Erythroblast (primary cell): ENCODE measurements at places on chromosomes 4 and X.

DNA sequence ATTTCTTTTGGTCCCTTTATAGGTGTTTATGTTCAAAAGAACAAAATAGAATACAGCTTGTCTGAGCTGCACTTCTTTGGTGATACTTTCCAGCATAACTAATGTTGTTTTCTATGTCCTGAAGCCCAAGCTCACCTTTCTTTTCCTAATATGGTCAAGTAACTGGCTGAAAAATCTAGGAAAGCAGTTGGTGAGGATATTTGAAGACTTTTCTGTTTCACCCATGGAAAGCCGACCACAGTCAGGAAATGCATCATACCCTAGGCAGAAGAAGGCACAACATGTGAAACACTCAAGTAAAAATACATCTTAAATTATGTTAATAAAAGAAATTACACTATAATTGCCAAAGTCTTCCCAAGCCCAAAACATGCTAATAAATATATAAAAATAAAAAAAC, 337.0 kb downstream of the PDGFC start:
- no peak for DNase-seq

GRCh38 chr4:106095408-106095807, 200.1 kb downstream of the NPNT start:
- no peak for DNase-seq

- DNase-seq, result no peak
Measured at GRCh38 chr4:144223149-144223548, 82.6 kb upstream of the GYPA start.

GRCh38 chrX:38095971-38096529, 89.7 kb downstream of the SYTL5 start:
- no peak for DNase-seq

DNA sequence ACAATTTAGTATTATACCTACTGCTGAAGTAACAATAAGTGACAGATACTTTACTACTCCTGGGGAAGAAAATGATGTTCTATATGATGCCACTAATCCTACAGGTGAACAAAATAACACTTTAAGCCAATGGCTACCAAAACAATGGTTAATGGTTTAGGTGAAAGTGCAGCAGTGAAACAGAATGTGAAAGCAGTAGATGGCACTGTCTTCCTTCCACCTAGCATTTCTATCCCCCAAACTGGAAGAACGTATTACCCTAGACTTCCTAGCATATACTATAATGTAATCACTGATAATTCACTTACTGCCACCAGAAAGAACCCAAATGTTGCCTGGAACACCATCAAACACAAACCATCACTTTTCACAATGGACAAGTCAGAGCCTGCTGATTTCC, 18.9 kb upstream of the CABS1 start:
- DNase-seq, result no peak

DNA sequence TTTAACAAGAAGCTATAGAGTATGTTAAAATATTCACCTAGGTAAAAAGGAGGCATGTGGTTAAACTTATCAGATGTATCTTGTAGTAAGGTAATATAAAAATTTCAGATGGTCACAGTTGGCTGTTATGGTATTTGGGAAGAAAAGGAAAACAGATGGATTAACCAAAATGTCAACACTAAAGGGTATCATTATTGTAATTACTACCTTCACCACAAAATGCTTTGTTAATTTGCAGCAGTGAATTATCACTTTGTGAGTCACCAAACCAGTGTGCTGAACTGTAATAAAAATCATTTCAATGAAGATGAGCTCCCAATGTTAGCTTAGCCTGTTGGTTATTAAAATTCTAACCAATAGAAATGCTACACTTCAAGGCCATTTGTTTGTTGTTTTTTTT, 233.9 kb downstream of the RPA4 start:
- no peak for DNase-seq

DNA sequence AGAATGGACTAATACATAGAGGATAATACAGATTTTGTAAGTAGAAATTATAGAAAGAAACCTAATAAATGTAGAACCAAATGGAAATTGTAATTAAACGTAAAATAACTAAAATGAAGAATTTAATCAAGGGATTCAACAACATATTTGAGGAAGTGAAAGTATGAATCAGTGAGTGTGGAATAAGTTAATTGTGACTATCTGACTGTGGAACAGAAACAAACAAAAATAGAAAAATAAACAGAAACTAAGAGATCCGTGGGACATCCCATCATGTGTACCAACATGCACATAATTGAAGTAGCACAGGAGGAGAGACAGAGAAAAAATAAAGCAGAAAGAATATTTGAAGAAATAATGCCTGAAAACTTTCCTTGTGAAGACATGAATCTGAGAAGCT, 208.6 kb upstream of the TACR3 start:
- no peak for DNase-seq

GRCh38 chr4:2298532-2298991, 36.7 kb upstream of the MXD4 start:
- no peak for DNase-seq

GRCh38 chr4:140296335-140297220, 76.9 kb upstream of the SCOC start:
- no peak for DNase-seq

DNA sequence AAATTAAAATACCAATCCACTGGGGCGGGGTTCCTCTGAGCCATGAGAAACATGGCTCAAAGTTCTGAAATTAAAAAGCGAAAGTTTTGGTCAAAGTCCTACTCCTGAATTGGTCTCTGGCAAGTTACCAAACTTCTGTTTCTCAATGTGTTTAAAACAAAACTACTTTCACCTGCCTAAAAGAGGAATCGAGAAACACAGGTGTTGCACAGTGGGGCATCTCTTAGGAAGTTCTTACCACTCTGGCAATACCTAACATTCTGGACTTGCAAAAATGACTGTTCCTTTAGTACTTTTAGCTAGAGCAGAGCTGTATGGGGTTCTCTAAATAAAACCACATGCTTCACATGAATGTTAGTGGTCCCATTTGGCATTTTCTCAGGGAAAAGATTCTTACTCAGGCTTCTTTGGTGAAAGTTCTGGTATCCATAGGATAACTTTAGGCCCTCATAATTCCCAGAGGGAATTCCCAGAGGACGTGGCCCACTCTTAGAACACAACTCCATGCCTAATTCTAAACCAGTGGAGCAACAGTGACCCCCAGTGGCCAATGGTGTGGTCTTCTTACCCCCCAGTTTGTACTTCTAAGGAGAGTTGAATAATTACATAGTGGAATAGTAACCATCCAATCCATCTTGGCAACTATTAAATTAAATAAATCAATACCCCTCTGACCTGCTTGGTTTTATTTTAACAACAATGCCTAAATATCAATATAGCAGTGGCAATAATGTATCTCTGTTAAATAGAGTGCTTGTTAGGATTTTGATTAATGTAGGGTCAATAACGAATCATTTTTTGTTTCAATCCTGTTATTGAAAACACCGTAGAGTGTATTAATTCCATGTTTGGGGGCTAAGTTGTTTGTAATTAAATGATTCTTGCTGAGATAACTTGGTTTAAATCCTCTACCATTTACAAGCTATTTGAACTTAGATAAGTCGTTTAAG, 21.9 kb downstream of the BMP3 start:
- DNase-seq, result peak; percentile 65

GRCh38 chrX:150766351-150767044, 73.3 kb downstream of the MTMR1 start:
- no peak for DNase-seq

- no peak for DNase-seq
Measured at GRCh38 chr4:106690487-106690886, 321.9 kb upstream of the GIMD1 start.

DNA sequence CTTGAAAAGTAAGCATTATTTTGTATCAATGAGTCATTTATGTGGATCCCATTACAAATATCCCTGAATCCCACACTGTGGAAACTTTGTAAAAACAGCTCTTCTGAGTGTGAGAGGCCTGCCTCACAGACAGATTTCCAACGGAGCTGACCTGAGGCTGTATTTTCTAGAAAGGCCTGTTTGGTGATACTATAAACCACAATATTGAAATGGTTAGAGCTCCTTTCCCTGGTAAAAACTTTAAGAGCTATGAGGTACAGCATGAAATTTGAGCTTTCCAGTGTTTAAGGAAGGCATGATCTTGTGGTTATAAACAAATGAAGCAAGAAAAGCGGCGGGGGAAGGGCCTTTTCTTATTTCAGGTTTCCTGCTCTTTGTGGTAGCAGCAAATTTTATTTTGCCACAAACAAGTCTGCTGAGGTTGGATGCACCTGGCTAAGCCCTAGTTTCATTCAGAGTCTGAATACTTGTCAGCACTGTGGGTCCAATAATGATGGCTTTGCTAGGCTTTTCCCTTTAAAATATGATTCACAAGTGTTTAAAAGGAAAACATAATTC, 86.8 kb upstream of the ETNPPL start:
- DNase-seq, result no peak

- DNase-seq, result no peak
Measured at GRCh38 chrX:50941638-50942037, 31.1 kb downstream of the BMP15 start.

DNA sequence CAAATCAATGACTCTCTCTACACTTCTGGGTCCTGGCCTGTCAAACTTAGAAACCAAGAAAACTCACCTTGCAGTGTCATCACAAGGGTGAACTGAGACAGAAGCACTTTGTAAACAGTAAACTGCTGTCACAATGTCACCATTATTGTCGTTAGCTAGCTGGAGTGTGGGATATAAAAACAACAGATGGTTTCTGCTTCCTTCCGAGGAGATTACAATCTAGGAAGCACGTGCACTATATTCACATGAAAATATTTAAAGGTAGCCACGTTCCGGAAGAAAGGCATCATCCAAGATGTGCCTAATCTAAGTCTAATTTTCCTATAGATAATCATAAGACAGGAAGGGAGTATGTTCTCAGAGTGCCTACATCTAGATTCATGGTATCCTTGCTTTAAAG, 64.7 kb upstream of the ACSL1 start:
- no peak for DNase-seq
